Cerebellum (tissue), 4 donors: ENCODE measurements at places on chromosomes 5 and 9. TPM values are rescaled to one million over a fixed set of nuclear protein-coding genes. Genes with fewer than 3 reads are reported as not detected.

CFAP77 gene
- total RNA-seq = 0.36 TPM

PCDHA1 gene
- total RNA-seq = 7.5 TPM

PKD2L2 gene
- not detected for total RNA-seq

SOX30 gene
- total RNA-seq = 0.18 TPM

SMC2 gene
- 21.7 TPM for total RNA-seq

FAXDC2 gene
- total RNA-seq = 9.4 TPM

MAMDC2 gene
- total RNA-seq = 9.6 TPM

BASP1 gene
- total RNA-seq = 210 TPM
